ENCODE measurements at places on chromosomes 7 and 10. TPM values are rescaled to one million over a fixed set of nuclear protein-coding genes. Genes with fewer than 3 reads are reported as not detected.

Gene HOXA11
- total RNA-seq: not detected

Gene MAT1A
- total RNA-seq: not detected

Gene COL13A1
- 29.2 TPM for total RNA-seq

Gene SLC39A12
- total RNA-seq: not detected

Gene SFTPA1
- not detected for total RNA-seq

All from osteocyte (in vitro differentiated cells).